ELR (cell line): ENCODE measurements at places on chromosomes 12 and 14.

DNA sequence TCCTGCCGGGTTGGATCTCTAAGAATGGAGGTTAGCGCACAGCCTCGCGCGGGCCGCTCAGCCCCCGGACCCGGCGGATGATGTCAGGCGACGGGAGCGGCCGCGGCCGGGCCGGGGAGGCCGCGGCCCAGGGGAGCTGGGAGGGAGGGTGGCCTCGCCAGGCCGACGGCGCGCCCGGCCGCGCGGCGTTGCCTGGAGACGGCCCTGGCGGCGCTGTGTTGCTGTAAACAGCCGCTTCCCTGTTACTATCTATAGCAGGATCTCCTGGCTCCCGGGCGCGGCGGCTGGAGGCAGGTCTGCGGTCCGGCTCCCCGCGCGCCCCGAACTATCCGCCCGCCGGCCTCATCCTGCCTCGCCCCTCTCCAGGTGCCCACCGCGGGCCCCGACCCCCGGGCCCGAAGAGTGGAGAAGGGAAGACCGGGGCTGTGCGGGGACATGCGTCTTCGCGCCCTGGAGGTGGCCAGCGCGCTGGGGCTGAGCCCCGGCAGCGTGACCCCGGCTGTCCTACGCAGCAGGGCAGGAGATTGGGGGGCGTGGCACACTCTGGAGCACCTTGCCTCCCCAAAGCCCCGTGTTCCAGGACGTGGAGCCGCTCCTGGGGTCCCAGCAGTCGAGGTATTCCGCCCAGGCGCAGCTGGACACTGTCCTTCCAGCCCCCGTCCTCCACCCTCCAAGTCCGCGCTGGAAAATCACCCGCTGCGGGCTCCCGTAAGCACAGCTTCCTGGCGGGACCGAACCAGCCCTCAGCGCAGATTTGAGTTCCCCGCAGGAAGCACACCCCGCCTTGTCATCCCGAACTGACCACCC, 1.4 kb upstream of the FOS start:
- peak; percentile 89 for DNase-seq

DNA sequence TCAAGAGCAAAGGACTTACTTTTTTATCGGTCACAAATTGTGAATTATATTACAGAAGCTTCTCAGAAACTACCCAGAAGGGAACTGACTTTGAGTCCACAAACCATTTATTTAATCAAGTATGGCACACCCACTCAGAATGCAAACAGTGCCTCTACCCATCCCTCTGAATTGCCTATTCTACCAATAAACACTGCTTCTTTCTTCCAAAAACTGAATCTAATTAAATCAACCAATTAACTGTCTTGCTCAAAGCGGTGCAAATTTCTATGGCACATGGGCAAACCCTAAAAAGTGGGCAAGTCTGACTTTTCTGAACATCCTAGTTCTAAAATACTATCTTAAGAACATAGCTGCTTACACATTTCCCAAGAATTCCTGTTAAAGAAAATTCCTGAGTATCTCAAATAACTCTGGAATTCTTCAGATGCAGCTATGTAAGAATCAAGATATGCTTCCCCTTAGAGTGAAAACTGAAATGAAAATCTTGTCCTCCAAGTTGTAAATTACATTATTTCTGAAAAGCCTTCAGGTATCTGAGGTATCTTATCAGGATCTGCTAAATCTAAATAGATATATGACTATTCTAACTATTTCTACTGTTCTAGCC, 4.3 kb downstream of the SPTLC2 start:
- DNase-seq, result peak; percentile 78

DNA sequence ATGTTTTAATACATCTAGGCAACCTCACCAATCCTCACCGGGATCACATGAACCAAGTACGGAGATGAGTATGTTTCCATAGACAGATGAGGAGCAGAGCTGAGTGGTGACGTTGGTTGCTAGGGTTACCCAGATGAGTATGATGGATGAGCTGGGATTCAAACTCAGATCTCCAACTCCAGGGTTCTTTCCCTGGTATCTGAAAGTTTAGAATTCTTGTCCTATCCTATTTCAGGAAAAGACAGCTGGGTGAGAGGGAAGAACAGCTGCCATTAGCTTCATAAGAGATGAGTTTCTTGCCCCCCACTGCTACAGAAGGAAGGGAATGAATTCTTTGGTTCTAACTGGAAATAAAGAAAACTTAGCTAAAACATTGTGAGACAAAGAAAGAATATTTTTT, 728.9 kb upstream of the TBX3 start:
- no peak for DNase-seq

DNA sequence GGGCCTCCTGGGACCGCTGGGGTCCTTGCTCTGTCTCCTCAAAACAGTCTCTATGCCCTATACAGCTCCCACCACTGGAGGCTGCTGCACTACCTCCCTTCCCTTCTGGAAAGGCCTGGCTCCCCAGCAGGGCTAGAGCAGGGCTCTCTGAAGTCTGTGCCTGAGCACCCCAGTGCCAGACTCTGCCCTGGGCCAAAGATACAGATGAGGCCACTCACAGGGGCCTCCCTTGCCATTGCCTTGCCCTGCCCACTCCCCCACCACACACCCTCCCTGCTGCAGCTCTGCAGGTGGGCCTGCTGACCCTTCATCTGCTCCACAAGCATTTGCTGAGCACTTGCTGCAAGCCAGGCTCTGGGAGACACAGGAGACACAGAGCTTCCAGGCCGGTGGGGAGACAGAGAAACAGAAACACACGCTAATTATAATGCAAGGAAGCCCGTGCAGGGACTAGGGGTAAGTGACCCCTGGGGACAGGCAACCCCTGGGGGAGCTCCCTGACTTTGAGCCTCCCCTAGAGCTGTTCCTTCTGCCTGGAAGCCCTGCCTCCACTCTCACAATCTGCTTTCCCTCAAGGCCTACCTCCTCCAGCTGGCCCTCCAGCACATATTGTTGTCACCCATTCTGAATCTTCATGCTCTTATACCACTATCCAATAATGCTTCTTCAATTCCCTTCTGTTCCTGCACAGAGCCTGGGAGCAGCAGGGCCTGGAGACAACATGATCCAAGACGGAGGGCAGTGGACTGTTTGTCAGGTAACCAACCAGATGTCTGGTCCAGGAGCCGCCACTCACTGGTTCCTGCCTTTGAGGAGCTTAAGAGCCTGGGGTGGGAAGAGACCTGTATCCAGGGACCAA, 32.6 kb upstream of the PNMA1 start:
- DNase-seq, result no peak

- DNase-seq, result no peak
These were observed 72.7 kb downstream of the DYRK2 start for GRCh38 chr12:67721248-67721647.

DNA sequence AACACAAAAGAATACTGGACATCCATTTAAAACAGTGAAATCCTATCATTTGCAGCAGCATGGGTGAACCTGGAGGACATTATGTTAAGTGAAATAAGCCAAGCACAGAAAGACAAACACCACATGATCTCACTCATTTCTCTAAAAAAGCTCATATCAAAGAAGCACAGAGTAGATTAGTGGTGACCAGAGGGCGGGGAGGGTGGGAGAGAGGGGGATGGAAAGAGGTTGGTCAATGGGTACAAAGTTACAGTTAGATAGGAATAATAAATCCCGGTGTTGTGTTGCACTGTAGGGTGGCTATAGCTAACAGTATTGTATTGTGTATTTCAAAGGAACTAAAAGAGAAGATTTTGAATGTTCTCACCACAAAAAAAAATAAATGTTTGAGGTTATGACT, 52.4 kb downstream of the DUSP6 start:
- DNase-seq, result no peak

GRCh38 chr12:115710104-115710564, 567.4 kb downstream of the MED13L start:
- peak; percentile 55 for DNase-seq

- DNase-seq, result no peak
These were observed 19.2 kb downstream of the OAS2 start for GRCh38 chr12:112997506-112997905.
